ENCODE measurements at places on chromosomes 13 and 19.

DNA sequence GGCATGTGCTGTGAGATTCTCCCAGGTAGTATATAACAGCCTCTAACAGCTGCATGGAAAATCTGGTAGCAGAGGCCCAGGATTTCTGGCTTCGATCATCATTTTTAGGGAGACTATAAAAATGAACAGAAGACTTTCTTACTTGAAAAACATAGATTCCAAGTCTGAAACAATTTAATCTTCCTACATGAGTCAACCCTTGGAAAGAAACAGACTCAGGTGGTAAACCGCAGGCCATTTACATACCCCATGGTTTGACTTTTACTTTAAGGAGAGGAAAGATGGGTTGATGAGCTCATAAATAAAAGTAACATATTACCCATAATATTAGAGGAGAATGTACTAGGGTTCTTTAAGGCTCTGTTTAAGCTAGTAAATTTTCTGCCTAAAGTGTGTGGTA lies 121.6 kb downstream of the CYSLTR2 start:
- DNase-seq = no peak

- DNase-seq = no peak
These were observed 37.5 kb downstream of the HSPH1 start for GRCh38 chr13:31124204-31124603.

- no peak for DNase-seq
These were observed 8.0 kb downstream of the VSIG10L start for GRCh38 chr19:51333836-51334460.

DNA sequence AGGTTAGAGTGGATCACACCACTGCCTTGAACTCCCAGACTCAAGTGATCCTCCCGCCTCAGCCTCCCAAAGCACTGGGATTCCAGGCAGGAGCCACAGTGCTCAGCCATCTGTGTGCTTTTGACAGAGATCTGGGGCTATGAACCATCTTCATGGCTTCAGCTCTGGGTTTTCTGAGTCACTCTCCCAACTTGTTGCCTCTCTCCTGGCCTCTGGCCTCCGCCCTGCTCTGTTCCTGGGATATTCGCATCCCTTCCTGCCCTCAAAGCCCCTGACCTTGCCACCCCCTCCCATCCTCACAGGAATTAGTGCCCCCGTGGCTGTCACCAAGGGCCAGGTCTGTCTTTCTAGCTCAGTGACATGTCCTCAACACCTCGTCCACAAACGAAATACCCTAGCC lies 5.7 kb upstream of the GMIP start:
- DNase-seq = no peak

DNA sequence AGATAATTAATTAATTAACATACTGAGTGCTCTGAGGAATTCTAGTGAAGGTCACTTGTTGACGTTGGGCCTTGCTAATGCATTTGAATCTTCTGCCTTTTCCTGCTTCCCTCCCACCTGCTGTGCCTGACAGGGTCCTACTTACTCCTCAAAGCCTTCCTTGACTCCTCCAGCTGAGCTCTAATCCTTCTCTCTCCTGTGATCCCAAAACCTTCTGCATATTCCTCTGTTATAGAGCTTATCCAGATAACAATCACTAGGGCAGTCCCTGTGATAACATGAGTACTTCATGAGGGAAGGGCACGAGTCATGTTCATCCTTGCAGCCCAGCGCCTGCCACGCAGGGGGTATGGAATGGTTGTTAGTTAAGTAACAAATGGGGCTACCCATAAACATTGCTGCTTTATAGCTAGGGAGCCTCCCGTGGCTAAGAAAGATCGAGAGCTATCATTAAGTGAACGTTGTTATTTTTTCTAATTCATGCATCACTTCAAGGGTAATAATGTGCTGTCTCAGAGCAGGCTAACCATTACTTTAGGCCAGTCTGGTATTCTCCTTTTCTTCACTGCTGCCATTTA lies 19.1 kb upstream of the SPATA13 start:
- no peak for DNase-seq

DNA sequence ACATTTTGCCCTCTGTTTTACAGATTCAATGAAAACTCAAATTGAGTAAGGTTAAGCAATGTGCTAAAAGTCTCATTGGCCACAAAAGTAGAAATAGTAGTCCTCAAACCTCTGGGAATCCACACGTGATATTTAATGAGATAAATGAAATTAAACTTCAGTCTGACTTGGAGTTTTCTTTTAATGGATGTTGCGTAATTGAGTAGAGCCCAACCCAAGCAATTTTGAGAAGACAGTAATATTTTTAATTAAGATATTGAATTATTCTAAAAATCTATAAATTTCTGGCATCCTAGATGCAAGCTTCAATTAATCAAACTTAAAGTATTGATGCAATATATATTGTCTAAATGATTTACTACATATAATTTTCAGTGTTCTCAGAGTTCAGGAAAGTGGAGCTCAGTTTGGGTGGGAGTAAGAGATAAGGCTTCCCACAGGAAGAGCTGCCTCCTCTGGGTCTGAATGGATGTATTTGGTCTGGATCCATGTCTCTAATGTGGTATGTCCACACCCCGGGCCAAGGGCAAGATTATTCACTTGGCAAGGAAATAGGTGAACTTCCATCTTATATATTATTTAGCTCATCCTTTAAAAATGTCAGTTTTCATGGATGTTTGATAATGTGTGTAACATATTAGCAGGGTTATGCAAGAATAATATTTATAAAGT lies 6.9 kb downstream of the MBNL2 start:
- no peak for DNase-seq

DNA sequence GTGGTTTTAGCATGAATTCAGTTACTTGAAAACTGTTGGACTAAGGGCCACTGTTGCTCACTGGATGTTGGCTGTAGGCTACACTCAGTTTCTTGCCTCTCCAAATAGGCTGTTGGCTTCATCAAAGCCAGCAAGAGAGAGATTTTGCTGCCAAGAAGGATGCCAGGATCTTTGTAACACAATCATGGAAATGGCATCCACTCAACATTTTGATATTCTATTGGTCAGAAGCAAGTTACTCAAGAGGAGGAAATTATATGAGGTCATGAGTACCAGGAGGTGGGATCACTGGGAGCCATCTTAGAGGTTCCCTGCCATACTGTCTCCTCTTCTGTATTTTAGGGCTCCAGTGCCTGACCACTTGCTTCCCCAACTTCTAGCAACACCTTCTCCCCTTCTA lies 30.6 kb downstream of the SYDE1 start:
- no peak for DNase-seq

DNA sequence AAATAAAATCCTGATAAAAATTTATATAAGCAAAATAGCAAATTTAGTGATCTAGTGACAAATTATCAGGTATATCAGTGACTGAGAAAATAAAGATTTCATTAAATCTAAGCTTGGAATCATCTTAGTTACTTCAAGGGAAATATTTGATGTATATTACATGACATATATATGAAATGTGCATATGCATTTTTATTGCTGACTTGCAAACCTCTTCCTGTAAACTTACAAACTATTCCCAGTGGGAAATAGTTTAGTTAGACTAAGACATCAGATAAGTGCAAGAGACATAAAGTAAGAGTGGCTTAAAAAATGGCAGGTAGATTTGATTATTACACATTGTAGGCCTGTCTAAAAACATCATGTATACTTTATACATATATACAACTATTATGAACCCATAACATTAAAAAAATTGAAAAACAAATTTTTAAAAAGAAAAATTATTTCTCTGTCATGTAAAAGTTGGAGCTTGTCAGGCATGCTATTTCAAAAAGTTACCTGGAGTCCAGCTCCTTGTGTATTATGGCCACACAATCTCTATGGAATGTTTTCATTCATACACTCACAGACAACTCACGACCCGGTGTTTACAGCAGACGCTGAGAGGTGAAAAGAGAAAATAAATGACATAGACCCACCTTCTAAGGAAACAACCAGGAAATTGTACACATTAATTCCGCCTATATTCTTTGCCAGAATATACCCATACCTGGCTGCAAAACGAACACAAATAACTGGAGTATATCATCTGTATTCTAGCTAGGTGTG lies 724.5 kb downstream of the SLITRK6 start:
- no peak for DNase-seq
